ENCODE measurements at places on chromosomes 1 and 21.

- no peak for DNase-seq
Measured at GRCh38 chr1:83697961-83698360, 301.0 kb downstream of the TTLL7 start.

- no peak for DNase-seq
Measured at GRCh38 chr1:79004916-79005315, 1.6 kb downstream of the ADGRL4 start.

DNA sequence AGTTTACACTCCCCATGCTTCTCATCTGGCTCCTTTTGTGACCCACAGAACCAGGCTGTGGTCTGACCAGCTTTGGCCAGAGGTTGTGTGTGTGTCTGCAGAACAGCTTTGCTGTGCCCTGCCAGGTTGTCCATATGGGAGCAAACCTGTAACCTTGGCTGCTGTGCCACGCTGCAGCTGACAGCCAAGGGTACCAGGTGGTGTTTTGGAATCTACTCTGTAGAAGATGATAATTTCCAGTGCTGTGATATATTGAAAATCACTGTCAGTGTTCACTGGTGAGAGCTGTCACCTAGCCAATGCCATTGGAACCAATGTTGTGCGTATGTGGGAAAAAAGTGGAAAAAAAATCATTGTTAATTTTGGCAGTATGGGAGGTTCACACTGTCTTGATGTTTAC lies 18.2 kb downstream of the CENPF start:
- DNase-seq = no peak

GRCh38 chr1:207748737-207749528 lies 2.9 kb upstream of the CD46 start:
- no peak for DNase-seq

DNA sequence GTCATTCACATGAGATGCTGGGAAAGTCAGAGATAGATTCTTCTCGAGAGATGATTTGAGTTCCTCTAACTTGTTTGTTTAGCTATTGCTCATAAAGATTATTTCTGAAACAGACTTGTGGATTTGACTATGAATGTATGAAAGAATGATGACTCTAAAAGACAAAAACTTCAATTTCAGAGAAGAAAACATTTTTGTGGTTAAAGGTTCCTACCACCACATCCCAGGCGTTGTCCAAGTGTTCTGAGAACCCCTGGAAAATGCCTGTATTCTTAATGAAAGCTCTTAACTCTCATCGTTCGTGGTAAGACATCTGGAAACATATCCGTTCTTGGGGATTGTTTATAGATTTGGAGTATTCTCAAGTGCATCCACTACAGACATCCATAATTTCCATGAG lies 228.7 kb downstream of the BARHL2 start:
- DNase-seq = peak; percentile 55

GRCh38 chr1:110645211-110645610 lies 29.5 kb downstream of the KCNA3 start:
- no peak for DNase-seq

DNA sequence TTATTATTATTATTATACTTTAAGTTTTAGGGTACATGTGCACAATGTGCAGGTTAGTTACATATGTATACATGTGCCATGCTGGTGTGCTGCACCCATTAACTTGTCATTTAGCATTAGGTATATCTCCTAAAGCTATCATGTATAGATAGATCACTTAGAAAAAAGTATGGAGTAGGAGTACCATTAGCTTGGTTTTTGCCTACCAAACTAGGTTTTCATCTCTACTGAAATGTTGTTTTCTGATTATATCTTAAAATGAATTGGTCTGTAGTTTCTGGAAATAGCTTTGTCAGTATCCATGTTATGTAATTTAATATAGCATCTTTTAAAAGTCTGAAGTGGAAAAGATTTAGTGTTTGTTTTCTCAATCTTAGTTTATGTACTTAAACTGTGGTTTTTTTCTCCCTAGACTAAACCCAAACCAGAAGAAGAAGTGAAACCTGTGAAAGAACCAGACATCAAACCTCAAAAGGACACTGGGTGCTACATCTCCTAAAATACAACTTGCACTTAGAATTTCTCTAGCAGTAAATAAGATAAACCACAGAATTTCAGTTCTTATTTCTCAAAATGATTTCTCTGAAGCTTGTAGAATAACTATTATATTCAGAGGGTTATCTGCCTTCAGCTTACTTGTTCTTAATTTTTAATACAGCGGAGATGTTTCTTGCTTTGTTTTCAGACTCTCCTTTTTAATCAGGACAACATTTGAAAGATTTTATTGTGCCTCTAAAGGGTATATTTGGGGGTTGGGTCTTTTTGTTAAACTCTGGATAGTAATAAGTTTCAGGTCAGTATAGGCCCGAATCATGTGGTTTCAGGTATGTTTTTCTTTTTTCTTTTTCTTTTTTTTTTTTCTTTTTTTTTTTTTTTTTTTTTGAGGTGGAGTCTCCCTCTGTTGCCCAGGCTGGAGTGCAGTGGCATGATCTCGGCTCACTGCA lies 4.5 kb upstream of the FAM177B start:
- no peak for DNase-seq

DNA sequence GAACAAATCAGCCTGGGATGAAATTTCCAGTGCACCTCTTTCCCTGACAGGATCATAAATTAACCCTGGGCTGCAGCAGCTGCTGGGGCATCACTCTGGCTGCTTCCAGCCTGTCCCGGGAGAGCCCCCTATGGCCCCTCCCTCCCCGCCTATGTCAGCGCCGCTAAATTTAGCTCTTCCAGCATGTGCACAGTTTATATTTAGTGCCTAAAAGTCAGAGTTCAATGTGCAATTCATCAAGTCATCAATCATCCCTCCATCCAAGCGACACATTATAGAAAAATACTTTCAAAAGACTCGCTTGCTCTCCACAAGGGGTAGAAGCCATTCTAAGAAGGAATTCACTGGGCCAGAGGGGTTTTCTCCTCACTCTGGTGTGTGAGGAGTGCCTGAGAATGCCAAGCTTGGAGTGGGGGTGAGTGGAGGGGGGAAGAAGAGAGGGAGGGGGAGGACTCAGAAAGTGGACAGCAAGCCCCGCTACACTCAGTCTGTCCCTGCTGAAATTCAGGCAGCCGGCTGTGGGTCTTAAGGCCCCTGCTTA lies 37.4 kb downstream of the XCL1 start:
- no peak for DNase-seq

GRCh38 chr1:118767971-118768370 lies 220.2 kb downstream of the TBX15 start:
- DNase-seq = no peak

GRCh38 chr1:4305526-4306301 lies 348.7 kb upstream of the AJAP1 start:
- no peak for DNase-seq

DNA sequence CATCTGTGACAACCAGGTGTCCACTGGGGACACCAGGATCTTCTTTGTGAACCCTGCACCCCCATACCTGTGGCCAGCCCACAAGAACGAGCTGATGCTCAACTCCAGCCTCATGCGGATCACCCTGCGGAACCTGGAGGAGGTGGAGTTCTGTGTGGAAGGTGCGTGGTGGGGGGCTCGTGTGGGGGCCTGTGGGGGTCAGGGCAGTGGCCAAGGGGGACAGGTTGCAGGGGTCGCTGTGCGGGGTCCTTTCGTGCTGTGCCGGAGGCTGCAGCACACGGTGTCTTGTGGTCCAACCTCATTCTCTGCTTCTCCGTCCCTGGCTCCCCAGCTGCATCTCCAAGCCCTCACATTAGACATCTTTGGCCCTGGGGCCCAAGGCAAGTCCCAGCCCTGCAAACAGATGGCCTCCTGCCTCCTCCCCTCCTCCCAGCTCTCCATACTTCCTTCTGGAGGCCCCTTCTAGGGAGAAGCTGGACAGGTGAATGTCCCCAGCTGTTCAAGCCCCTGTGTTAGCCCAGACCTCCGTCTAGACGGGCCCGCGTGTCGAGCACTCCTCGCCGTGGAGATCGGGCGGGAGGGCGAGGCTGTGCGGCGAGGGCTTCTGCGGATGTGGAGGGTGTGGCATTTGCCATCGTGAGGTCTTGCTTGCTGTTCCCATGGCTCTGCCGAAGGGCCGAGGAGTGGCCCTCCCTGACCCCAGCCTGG lies 2.5 kb downstream of the AGRN start:
- DNase-seq = no peak

DNA sequence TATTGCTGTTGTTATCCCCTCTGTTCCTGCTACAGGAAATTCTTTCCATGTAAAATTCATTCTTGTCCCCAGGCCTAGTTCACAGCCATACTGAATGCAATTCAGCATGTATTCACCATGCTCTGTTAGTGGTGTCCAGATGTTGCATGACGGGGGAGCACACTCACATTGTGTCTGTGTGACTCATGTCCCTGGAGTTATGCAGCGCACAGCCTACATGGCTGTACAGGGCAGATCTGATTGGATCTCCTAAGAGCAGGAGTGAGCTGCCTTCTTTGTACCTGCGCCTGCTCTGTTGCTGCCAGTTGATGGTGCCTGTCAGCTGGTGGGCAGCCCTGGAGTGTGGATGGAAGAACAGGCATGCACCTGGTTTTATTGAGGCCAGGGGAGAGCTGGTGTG lies 17.6 kb downstream of the HTR6 start:
- peak; percentile 67 for DNase-seq

DNA sequence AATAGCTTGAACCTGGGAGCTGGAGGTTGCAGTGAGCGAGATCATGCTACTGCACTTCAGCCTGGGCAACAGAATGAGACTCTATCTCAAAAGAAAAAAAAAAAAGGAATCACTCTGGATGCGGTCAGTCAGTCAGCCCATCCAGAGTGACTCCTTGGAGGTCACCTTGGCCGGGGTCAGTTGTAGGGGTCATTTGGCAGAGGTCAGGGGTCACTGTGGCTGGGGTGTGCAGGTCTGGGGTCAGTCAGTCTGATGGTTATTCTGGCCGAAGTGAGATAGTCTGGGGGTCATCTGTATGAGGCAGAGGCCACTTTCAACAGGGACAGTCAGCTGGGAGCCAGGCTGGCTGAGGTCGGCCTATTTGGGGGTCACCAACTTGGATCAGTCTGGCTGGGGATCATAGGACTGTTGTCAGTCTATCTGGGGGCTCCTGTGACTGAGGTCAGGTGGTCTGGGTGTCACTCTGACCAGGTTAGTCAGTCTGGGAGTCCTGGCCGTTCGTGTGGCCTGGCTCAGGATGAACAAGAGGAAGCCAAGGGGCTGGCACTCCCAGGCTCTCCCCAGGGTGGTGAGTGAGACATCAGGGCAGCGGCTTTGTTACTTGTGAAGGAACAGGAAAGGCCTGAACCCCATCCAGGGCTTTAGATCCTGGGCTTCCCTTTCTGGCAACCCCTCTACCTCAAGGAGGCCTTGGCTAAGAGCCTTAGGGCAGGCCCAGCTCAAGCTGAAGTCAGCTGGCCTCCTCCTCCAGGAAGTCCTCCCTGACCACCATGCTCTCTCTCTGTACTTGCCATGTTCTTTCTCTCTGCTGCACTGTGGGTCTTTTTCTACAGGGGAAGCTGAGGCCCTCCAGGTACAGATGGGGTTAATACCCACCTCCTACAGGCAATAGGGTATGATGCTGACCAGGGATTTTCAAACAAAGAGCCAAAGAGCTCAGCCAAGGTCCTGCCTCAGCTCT lies 15.1 kb downstream of the PTPRU start:
- DNase-seq = no peak

GRCh38 chr1:32886004-32886827 lies at the start of gene HPCA:
TSS of gene HPCA (plus strand) at chr1:32886491. CDS start at chr1:32888899, 2,408 bp downstream.
- no peak for DNase-seq

DNA sequence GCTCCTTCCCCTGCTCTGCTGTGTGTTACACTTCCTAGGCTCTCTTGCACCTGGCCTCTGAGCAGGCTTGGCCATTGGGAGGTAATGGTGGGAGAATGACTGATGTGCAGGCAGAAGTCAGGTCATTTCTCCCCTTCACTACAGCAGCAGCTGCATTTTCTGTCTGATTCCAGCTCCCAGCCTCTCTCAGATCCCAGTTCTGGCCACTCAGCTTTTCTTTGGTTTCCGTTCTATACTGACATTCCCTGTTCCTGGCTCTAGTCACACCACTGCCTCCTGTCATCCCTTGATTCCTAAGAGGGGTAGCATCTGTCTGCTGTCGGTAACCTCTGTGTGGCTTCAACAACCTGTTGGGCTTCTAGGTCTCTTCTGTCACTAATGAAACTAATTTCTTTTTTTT lies 127.7 kb upstream of the HOOK1 start:
- no peak for DNase-seq

GRCh38 chr1:197750366-197750765 lies 24.9 kb downstream of the DENND1B start:
- no peak for DNase-seq

DNA sequence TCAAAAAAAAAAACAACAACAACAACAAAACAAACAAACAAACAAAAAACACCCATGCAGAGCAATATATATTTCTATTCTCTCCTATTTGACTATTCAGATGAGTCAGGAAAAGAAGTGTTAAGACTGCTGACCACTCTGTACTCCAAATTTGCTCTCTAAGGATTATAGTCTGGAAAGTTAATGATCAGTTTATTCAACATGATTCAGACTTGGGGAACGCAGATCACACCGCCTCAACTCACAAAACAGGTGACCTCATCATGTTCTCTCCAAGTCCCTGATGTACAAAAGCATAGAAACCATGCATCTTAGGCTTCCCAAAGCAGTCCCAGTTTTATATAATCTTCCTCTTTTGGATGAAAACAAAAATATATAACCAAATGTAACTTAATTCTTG lies 51.9 kb upstream of the PRRC2C start:
- DNase-seq = peak; percentile 76

- DNase-seq = no peak
Measured at GRCh38 chr1:223326776-223327175, 37.2 kb downstream of the SUSD4 start.

GRCh38 chr1:210446479-210446878 lies 117.8 kb downstream of the HHAT start:
- no peak for DNase-seq

- DNase-seq = no peak
Measured at GRCh38 chr1:110130113-110130591, 17.9 kb downstream of the UBL4B start.

DNA sequence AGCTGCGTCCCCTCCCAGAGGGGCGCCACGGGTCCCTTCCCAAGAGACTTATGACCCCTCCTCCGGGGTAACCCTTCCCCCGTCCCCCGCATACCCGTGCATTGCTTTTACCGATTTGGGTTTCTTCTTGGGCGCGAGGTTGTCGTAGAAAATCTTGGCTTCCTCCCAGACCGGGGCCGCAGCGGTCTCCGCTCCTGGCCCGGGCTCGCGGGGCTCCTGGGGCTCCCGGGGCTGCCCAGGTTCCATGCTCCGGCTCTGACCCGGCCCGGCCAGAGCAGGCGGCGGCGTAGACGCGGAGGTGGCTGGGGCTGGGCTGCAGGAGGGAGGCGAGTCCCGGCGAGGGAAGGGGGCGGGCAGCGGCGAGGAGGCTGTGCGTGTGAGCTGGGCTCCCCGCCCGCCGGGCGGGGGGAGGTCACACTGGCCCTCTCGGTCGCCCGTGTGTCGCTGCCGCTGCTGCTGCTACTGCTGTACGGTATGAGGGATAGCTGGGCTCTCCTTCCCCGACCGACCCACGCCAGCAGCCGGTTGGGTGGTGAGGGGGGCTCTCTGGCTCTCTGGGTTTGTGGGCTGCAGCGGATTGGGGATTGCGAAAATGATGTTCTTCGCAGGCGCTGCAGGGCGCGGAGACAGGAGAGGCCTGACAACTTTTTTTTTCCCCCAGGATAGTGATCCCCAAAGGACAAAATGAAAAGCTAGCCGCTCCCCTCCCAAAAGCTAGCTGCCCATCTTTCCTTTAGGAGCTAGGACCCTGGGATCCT lies at the start of gene NT5C1A:
Gene NT5C1A (minus strand): TSS at position 315 of the 758 bp plus-strand sequence. CDS start 69 bp downstream, at position 246.
- no peak for DNase-seq

Data from non-pigmented ciliary epithelial cell (primary cell).